ENCODE measurements at places on chromosomes 5 and 9.

GRCh38 chr5:150320044-150320613 is 17.4 kb upstream of the ARSI start:
- DNase-seq, result no peak

DNA sequence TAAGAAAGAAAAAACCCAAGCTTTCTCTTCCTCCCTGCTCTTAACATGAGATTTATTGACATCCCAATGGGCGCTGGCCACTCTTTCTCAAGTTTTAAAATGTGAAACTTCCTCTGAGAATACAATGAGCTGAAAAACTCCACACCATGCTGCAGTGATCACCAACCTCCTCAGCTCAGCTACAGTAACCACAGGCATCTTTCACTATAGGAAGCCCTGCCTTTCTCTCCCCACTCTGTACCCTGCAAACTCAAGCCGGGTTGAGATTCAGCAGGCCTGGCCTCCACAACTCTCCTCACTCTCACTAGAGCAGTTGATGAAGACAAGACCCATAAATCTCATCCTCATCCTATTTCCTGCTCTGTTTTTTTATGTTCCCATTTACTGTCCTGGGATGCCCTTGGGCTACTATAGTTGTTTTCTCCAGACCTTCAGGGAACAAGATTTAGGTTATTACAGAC is 48.3 kb downstream of the SH3TC2 start:
- DNase-seq, result no peak

DNA sequence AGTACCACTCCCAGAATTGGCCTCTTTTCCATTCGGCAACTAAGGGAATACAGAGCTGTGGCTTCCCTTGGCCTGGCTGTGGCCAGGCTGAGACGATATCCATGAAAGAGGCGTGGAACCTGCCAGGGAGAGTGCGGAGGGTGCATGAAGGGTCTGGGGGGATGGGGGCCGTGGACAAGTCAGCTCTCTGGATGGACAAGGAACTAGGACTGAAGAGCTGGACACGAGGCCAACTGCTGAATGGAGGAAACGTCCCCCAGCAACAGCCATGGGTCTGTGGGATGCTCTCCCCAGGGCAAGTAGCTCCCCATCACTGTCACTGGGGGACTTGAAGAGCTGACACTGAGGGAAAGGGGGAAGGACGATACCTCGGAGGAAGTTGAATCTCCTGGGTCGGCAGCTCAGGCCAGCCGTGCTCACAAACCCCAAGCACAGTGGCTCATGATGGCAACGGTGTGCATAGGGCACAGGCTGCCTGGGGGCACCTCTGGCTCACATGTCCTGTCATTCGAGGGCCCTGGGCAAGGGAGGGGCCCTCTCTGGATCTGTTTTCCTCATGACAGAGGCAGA is 4.1 kb upstream of the OLFM1 start:
- DNase-seq, result no peak

- DNase-seq, result no peak
These were observed 221.9 kb downstream of the PDZD2 start for GRCh38 chr5:31860726-31861433.

DNA sequence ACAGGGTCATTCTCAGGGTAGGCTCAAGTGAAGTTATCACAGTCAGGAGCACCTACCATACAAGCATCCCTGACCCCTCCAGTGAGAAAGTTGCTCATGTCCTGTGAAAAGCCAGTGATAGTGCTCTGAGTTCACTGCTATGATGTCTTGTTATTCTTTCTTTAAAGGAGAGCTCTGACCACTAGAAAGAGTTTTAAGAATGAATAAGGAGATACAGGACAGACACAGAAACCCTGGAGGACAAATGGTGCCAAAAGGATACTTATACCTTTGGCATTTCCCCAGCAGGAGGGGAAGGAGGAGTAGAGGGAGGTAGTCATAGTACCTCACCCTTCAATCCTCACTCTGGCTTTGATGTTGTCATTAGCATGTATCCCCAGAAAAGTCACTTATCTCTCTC is 84.0 kb upstream of the AGXT2 start:
- DNase-seq, result no peak

All from stimulated activated naive CD4-positive, alpha-beta T cell treated with Interleukin-2 at 50 U/mL for 16 hours (primary cell).